ENCODE measurements at places on chromosomes 16 and 17.

DNA sequence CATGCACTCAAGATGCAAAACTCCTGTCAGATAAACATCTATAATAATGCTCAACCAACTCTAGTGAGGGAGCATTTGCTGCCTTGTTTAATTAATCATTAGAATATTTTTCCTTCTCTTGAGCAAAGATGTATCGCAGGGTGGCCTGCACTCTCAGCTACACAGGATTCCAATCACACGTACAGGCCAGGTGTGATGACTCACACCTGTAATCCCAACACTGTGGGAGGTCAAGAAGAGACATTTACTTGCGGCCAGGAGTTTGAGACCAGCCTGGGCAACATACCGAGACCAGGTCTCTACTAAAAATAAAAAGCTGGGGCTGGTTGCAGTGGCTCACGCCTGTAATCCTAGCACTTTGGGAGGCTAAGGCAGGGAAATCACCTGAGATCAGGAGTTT lies 49.1 kb downstream of the ARHGAP17 start:
- DNase-seq: no peak

DNA sequence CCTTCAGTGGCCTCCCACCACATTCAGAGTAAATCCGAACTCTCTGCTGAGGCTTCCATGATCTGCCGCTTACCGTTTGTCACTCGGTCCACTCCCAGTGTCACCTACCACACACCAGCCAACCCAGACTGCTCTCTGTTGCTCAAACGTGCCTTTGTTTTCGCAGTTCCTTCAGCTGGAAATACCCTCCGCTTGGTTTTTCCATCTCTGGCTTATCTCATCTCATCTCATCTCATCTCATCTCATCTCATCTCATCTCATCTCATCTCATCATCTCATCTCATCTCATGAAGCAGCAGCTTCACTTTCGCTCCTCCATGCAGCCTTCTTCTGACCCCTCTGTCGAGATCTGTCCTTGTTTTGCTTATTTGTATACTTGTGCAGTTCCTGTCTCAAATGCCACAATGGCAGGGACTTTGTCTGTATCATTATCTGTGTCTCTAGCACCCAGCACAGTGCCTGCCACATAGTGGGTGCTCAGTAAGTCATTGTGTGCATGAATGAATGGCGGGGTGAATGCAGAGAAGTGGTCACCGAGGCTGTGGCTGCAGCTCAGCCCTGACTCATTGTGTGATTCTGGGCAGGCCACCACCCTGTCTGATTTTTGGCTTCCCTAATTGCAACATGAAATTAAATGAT lies 3.8 kb upstream of the SNX20 start:
- DNase-seq: no peak

DNA sequence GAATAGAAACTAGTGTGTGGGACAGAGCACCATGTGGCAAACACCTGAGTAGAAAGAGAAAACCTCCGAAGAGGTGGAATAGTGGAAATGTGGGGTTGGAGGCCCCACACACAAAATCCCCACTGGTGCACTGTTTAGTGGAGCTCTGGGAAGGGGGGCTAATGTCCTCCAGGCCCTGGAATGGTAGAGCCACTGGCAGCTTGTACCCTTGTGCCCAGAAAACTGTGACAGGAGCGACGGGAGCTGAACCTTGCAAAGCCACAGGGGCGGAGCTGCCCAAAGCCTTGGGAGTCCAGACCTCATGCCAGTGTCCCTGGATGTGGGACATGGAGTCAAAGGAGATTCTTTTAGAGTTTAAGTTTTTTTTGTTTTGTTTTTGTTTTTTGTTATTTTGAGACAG lies 50.6 kb downstream of the RNF112 start:
- no peak for DNase-seq

GRCh38 chr16:1993731-1994131 lies 4.0 kb downstream of the SYNGR3 start:
- no peak for DNase-seq

- DNase-seq: no peak
Measured at GRCh38 chr17:82014432-82014831, 8.2 kb downstream of the CENPX start.

DNA sequence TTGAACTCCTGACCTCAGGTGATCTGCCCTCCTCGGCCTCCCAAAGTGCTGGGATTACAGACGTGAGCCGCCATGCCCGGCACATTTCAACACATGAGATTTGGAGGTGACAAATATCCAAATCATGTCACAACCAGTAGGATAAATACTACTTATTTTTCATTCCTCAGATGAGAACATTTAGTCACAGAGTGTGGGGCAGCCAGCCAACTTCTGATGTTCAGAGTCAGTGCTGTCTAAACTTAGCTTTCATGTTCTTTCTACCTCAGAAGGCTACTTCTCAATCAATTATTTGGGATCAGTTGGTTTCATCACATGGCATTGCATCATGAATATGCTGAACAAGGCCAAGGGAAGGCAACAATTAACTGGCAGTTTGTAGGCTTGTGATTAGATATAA lies 134.5 kb downstream of the CDH13 start:
- no peak for DNase-seq

DNA sequence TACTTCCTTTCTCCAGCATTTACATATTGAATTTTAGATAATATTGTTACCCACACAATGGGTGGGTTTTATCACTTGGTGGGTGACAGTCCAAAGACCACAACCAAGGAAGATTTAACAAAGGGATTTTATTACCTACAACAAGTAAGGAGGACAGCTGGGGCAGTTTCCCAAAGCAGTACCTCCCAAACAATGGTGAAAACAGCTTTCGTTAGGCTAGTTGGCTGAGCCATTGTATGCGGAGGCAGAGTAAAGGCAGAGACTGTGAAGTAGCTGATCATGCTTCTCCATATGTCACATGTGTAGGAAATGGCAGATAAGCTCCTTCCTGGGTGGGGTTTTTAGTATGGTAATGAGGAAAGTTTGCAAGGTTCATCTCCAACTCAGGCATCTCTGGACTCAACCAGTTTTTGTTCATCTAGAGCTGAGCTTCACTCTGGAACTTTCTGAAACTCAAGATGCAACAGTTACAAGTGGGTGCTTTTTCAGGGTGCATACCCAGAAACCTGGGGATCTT lies 104.3 kb upstream of the PSMD7 start:
- DNase-seq: no peak

DNA sequence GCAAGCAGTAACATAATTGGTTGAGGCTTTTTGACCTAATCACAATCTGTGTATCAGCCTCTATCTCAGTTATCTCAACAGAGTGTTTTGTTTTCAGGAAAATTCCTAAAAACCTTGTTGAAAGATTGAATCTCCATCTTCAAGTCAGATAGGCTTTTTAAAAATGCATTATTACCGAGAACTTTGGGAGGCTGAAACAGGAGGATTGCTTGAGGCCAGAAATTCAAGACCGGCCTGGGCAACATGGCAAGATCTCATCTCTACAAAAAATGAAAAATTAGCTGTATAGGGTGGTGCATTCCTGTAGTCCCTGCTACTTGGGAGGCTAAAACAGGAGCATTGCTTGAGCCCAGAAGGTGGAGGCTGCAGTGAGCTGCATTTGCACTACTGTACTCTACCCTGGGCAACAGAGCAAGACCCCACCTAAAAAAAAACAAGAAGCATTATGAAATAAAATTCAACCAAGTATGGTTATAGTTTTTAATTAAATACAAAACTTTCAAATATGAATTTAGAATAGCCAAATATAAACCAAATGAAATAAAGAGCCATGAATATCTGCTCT lies 68.4 kb downstream of the VMP1 start:
- DNase-seq: no peak

DNA sequence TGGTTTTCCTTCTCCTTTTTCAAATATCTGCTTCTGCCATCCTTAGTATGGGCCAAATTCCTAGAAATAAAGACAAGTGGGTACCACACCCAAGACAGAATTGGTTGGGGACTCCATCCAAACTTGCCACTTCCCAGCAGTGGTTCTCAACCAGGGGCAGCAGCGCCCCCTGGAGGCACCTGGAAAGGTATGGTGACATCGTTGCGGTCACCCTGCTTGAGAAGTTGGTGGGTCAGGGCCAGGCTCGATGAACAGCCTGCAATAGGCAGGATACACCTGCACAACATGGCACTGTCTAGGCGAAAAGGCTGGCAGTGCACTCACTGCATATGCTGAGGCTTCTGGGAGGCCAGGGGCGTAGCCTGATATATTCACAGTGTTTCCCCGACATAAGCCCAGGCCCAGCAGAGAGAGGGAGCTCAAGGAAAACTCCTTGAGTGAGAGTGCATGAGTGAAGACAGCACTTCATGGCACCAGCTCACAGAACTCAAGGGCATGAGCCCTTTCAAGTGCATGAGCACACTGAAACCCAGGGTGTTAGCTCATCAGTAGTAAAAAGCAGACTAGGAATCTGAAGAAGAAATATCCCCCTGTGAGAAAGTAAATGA lies 57.7 kb downstream of the CMC2 start:
- no peak for DNase-seq

- DNase-seq: no peak
Measured at GRCh38 chr16:66154801-66155200, 211.7 kb upstream of the CDH5 start.

DNA sequence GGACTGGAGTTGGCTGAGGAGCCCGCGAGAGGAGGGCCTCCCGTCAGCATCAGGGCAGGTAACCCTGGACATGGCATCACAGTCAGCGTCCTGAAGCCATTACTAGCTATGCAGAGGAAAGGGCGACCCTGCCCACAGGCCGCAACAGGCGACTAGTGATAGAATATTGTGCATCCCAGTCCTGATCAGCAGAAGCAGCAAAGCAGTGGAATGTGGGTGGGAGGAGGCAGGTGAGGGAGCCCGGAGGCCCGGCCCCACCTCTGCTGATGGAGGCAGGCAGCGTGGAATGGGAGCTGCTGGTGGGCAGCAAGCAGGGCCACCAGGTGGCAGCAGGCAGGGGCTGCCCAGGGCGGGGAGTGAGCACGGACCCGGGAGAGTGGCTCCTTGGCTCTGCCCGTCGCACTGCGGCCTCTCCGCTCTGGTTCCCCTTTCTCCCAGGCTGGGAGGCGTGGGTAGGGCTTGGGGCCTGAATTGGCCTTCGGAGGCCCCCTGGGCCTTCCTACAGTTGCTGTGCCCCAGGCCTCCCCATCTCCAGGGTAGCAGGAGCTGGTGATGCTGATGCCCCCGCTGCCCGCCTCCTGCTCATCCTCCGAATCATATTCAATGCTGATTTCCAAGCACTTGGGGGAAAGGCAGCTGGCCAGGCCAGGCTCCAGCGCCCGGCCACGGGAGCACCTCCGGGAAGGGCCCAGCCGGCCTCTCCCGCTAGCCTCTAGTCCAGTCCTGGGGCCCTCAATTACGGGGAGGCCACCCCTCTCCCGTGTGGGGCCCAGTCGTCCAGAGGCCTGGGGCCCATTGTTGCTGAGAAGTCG lies 20.2 kb downstream of the TSPOAP1 start:
- DNase-seq: no peak

DNA sequence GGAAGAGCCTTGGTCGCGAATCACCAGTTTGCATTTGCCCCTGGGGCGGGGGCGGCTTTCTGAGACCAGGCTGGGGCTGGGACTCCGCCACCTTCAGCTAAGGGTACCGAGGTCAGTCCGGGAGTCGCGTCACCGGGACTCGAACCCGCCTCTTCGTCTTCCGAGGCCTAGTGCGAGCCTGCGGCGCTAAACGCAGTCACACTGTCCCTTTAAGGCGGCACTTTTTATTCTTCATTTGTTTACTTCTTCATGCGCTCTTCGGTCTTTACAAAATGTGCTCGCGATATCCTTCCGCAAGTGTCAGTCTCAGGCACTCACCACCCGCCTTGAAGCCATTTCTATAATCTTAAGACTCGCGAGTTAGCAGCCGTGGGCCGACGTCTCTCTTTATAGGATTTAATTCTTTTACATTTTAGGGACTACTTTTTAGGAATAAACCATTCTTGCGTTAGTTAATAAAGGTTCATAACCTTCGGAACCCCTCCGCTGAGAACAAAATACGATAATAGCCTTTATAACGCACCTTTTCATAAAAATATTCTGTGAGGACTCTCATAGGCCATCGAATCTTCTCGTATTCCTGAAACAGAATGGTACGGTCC lies 593 bp upstream of the HEXIM1 start:
- DNase-seq: peak; percentile 61

- DNase-seq: no peak
Measured at GRCh38 chr16:77823067-77823466, 34.7 kb downstream of the VAT1L start.

GRCh38 chr16:27334838-27335237 lies 21.1 kb downstream of the IL4R start:
- no peak for DNase-seq

GRCh38 chr16:50252082-50252611 lies 14.2 kb upstream of the ADCY7 start:
- DNase-seq: no peak

- DNase-seq: peak; percentile 76
Measured at GRCh38 chr17:75848523-75849278, 4.5 kb upstream of the UNC13D start.

DNA sequence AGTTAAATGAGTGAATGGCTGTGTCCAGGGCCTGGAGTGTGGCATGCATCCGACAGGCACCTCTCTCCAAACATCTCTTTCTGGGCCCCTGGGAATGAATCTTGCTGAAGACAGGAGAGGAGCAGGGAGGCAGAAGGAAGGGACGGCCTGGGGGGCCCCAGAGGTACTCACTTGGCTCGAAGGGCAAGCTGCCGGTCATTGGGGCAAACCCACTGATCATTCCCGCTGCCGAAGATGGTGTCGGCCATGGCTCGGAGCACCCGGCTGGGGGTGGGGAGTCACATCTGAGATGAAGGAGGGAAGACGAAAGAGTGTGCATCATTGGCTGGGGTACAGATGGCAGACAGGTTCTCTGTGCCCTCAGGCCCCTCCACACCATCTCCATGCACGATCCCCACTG lies 25.3 kb downstream of the RPH3AL start:
- DNase-seq: no peak

- DNase-seq: no peak
Measured at GRCh38 chr16:82684256-82684655, 57.5 kb downstream of the CDH13 start.

- no peak for DNase-seq
Measured at GRCh38 chr17:63493411-63493810, 16.6 kb downstream of the ACE start.

GRCh38 chr16:1647856-1648255 lies 30.2 kb upstream of the JPT2 start:
- no peak for DNase-seq

- DNase-seq: no peak
Measured at GRCh38 chr17:72931163-72931562, 161.3 kb downstream of the SLC39A11 start.

DNA sequence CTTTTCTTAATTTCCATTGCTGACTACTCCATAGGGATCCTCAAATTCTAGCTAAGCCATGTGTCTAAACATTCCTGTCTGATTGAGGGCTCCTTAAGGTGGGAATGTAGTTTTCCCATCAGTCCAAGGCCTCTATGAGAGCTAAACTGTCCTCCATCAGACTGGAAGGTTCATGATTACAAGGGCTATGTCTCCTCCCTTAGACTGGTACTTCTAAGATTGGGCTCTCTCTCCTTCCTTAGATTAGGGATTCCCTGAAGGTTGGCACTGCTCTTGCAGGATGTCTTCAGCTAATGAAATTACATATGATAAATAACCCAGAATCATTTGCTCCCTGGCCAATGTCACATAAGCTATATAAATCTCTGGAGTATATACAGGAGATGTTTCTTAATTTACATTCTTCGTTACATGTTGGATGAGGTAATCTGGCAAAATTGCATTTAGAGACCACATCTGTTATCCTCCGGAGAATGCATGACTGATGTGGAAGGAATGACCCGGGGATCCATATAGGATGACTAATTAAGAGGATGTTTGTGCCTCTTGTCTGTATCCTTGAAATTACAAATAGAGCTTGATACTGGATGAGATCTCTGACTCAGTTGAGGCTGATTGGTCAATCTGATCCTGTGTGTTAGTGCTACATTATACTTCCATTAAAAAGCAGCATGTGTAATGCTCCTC lies 14.2 kb downstream of the B4GALNT2 start:
- DNase-seq: no peak

GRCh38 chr16:89084814-89085612 lies 8.6 kb upstream of the ACSF3 start:
- no peak for DNase-seq

Measured in effector CD8-positive, alpha-beta T cell (primary cell).